Activated T-cell treated with anti-CD3 and anti-CD28 coated beads, Interleukin-2, amount 50 U/mL, for 24 hours (primary cell): ENCODE measurements at places on chromosomes 7 and 10.

DNA sequence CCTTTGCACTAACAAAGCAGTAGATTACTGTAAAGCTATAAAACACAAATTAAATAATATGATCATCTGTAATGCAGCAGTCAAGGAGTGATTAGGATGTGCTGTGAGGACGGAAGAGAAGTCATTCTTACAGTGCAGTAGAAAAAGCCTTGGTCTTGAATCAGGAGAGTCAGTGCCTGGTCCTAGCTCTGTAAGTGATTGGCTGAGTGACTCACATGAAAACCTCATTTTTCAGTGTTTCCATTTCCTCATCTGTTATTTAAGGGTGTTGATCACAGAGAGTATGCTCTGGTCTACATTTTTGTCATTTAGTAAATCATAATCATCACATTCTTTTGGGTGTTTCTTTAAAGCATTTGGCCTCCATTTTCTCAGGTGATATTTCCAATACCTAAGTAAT, 717.8 kb downstream of the LRMDA start:
- H3K27ac ChIP-seq: no peak overlapping the region
- no peaks in the 10 kb centered on the region for H3K27me3 ChIP-seq
- no peaks in the 10 kb centered on the region for H3K4me1 ChIP-seq
- no peak overlapping the region for H3K4me3 ChIP-seq

GRCh38 chr10:127364034-127364433, 167.6 kb upstream of the INSYN2A start:
- peaks cover 11% of the 10 kb centered on the region for H3K27me3 ChIP-seq
- H3K36me3 ChIP-seq: no peaks in the 10 kb centered on the region
- H3K4me1 ChIP-seq: no peaks in the 10 kb centered on the region
- H3K27ac ChIP-seq: no peak overlapping the region
- DNase-seq: no peak
- H3K4me3 ChIP-seq: no peak overlapping the region

- no peaks in the 10 kb centered on the region for H3K4me1 ChIP-seq
Observed at GRCh38 chr10:1603181-1603580, 134.1 kb downstream of the ADARB2 start.

DNA sequence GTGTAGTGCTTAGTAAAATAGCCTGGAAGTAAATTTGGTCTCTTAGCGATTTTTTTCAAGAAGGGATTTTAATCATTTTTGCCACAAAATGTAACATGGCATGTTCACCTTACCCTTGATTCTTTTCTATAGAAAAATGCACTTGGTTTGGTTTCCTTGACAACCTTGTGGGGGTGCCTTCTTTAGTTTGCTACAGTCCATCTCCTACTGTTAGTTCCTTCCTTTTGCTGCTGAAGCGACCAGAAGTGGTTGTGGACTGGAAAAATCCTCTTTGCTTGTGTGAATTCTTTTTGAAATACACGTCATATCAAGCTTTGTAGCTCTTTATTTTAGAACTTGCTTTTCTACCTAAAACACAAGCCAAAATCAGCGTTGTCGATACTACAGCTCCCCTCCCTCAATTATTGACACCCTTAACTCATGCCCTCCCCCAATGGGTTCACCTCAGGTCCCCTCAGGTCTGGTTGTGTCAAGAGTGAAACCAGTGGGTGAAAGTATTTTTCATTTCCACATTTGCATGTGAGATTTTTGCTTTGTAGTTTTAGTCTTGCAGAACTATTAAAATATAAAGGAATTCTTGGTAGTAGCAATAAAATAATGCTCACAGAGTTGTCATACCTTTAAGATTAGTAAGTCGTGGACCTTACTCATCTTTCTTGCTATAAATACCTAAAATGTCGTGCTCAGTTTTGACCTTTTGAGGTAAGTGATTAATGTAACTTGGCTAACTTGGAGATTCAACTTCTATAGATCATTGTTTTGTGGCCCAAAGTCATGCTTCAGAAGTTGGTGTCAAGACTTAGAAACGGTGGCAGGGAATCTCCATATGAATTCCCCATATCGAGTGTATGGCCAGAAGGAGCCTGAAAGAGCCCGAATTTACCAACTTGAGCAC, 1.5 kb downstream of the ACTR3B start:
- peaks cover 19% of the 10 kb centered on the region for H3K36me3 ChIP-seq
- peak overlapping the region; percentile 90 for H3K4me3 ChIP-seq
- H3K4me1 ChIP-seq: peaks cover 25% of the 10 kb centered on the region
- no peaks in the 10 kb centered on the region for H3K27me3 ChIP-seq

GRCh38 chr10:42996588-42996987, 80.3 kb upstream of the RET start:
- H3K36me3 ChIP-seq: no peaks in the 10 kb centered on the region
- no peaks in the 10 kb centered on the region for H3K4me1 ChIP-seq
- no peak overlapping the region for H3K27ac ChIP-seq
- no peak overlapping the region for H3K4me3 ChIP-seq

DNA sequence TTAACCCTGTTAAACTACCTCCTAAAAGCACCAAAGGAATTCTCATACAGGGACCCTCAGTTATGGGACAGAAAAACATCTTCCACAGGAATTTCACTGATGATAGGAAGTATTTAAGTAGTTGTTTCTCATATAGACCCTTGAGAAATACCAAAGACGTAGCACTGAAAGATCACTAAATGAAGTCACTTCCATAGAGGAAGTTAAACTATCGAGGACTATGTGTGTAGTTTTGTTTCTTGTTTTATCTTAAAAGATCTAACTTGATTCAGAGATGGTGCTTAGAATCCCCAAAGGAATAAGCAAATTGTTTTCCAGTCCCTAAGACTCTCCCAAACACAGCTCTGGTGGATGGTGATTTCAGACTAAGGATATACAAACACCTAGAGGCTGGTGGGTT, 94.8 kb upstream of the AFAP1L2 start:
- H3K4me1 ChIP-seq: peaks cover 89% of the 10 kb centered on the region
- peaks cover 46% of the 10 kb centered on the region for H3K36me3 ChIP-seq

GRCh38 chr7:134705716-134706115, 59.1 kb downstream of the BPGM start:
- H3K4me3 ChIP-seq: no peak overlapping the region
- H3K36me3 ChIP-seq: no peaks in the 10 kb centered on the region
- H3K27me3 ChIP-seq: no peaks in the 10 kb centered on the region

DNA sequence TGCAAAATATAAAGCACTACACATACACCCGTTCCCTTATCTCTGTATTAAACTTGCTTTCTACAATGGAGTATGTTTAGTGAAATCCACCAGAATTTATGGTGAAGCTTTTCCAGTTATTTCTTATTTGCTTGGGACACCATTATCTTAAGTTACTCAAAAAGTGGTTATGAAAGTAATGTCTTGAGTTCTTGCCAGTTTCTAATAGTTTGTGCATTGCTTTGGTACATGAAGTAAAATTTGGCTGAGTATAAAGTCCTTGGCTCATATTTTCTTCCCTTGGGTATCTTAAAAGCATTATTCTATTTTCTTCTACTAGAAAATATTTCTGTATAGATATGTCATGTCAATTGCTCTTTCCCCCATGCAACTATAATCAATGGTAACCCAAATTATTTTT, 85.2 kb downstream of the POLR1F start:
- H3K27me3 ChIP-seq: no peaks in the 10 kb centered on the region
- H3K4me3 ChIP-seq: no peak overlapping the region
- H3K27ac ChIP-seq: no peak overlapping the region
- no peaks in the 10 kb centered on the region for H3K36me3 ChIP-seq
- no peaks in the 10 kb centered on the region for H3K4me1 ChIP-seq

DNA sequence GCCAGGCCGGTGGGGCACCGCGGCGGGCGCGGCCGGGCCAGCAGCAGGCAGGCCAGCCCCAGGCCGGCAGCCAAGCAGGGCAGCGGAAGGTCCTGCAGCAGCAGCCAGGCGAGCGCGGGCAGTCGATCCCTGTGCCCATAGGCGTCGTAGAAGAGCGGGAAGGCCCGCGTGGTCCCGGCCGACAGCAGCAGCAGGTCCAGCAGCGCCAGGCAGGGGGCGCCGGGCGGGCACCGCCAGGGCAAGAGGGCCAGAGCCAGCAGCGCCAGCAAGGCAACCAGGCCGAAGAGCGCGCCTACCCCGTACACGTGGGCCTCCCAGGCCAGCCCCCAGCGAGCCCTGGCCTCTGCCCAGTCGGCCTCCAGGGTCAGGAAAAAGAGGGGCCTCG, 8.4 kb upstream of the RBM28 start:
- no peak overlapping the region for H3K27ac ChIP-seq
- peaks cover 6% of the 10 kb centered on the region for H3K4me1 ChIP-seq
- no peaks in the 10 kb centered on the region for H3K36me3 ChIP-seq
- H3K4me3 ChIP-seq: no peak overlapping the region
- peak; percentile 66 for DNase-seq

DNA sequence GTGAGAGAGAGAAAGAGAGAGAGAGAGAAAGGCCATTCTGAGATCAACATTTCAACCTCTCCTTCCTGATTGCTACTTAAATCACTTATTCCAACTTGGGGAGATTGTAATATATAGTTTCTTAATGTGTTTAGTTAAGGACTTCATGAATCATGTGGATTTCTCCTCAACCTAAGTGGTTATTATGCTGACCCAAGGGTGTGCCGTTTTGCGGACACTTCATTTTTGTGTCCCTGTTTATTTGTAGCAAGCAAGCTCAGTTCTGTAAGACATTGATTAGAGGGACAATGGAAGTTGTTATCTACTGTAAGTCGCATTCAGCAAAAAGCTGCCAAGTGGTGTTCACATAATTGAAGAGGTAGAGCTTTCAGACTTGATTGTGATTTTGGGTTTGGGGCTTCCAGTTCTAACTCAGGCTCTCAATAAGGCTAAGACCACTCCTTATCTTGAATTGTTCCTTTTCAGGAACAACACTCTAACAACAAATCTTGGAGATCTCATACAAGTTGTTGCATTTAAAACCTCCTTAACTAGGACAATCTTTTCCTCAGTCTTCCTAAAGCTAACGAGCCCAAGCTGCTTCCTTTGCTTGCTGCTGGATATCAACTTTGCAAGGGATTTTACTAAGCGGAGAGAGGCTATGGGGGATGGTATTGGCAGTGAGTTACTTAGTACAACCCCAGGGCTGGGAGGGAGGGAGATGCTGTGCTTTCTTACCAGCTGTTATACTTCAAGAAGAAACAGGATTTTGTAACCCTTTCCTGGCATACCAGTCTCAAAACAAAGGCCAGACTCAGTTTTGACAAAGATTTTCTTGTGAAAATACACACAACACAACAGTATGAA, 19.8 kb upstream of the COL1A2 start:
- no peaks in the 10 kb centered on the region for H3K36me3 ChIP-seq
- no peaks in the 10 kb centered on the region for H3K4me1 ChIP-seq
- H3K27ac ChIP-seq: no peak overlapping the region
- H3K27me3 ChIP-seq: peaks cover 20% of the 10 kb centered on the region
- DNase-seq: no peak
- no peak overlapping the region for H3K4me3 ChIP-seq

- H3K27me3 ChIP-seq: peaks cover 21% of the 10 kb centered on the region
- no peaks in the 10 kb centered on the region for H3K4me1 ChIP-seq
- H3K36me3 ChIP-seq: no peaks in the 10 kb centered on the region
- no peak overlapping the region for H3K27ac ChIP-seq
- no peak for DNase-seq
Observed at GRCh38 chr7:39845006-39845405, 105.0 kb upstream of the CDK13 start.

DNA sequence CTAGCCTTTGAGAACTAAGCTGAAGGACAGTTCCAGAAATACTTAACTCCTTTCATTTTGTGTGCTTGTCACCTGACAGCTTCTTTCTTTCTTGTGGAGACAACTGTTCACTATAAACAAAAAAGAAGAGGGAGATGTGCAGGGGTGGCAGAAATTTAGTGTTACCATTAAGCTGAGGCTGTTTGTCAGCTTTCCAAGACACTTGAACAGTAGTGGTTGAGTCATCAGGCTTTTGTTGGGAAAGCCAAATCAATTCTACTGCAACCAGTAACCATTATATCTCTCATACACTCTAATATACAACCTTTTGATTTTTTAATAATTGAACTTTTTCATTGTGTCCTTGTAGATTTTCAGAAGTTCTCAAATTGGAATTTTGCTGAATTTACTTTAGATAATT, 75.3 kb downstream of the POLL start:
- H3K27me3 ChIP-seq: no peaks in the 10 kb centered on the region
- H3K27ac ChIP-seq: no peak overlapping the region
- H3K36me3 ChIP-seq: peaks cover 3% of the 10 kb centered on the region
- no peak for DNase-seq

DNA sequence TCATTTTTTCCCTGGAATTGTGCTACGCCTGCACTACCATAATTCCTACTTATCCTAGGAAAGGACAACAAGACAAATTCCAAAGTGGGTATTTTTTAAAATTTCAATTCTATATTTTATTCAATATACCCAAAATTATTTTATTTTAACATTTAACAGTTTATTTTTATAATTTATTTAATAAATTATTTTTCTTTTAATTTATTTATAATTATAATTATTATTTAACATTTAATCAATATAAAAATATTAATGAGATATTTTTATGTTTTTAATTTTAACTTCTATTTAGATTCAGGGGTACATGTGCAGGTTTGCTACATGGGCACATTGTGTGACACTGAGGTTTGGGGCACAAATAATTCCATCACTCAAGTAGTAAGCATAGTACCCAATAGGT, 65.6 kb upstream of the VSTM2A start:
- no peaks in the 10 kb centered on the region for H3K4me1 ChIP-seq
- H3K36me3 ChIP-seq: no peaks in the 10 kb centered on the region
- no peak overlapping the region for H3K4me3 ChIP-seq
- no peak for DNase-seq
- no peak overlapping the region for H3K27ac ChIP-seq
- no peaks in the 10 kb centered on the region for H3K27me3 ChIP-seq

DNA sequence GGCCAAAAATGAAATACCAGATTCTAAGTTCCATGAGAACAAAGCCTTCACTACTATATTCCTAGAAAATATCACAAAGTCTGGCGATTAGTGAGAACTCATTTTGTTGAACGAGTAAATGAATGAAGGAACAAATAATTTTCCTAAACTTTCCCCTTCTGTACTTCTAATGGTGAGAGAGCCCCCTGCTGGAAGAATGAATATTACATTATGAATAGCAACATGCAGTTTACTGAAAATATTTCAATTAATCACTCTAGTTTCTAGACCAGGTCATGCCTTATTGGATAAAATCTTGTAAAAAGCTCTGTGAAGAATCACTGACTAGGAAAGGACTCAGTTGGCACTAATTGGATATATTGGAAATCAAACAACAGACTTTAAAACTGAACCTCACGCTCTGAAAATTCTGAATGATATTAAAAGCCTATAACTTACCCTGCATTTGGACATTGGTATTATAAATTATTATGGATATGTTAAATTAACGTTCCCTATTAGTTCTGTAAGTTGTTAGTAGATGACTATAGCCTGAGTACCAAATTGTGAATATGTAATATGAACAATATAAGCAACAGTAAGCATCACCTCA, 32.4 kb upstream of the MTPN start:
- peaks cover 6% of the 10 kb centered on the region for H3K27me3 ChIP-seq
- peaks cover 7% of the 10 kb centered on the region for H3K4me1 ChIP-seq
- no peaks in the 10 kb centered on the region for H3K36me3 ChIP-seq

- H3K36me3 ChIP-seq: peaks cover 81% of the 10 kb centered on the region
- no peak for DNase-seq
- peak overlapping the region; percentile 64 for H3K4me3 ChIP-seq
- peaks cover 72% of the 10 kb centered on the region for H3K4me1 ChIP-seq
- no peaks in the 10 kb centered on the region for H3K27me3 ChIP-seq
- H3K27ac ChIP-seq: peak overlapping the region; percentile 98
Observed at GRCh38 chr7:155762655-155763054, 49.6 kb downstream of the SHH start.
